ENCODE measurements at places on chromosomes 4 and X. TPM values are rescaled to one million over a fixed set of nuclear protein-coding genes. Genes with fewer than 3 reads are reported as not detected.
A peak's percentile ranks its signal among the peaks of the same experiment; 100 is the strongest.

DNA sequence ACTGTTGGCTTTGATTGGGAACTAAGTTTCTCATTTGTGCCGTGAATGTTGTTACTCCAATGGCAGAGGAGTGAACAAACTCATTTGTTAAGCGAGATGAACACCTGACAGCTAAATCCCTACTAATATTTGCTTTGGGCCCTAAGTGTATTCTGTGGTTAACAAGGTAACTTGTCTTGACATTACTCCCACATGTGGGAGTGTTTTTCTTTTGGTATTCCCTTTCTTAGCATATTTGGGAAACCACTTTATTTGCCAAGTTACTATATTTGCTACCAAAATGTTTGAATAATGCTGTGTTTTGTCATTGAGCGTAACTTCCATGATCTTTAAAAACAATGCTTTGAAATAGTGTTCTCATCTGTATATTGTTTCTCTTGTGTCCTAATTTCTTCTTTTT lies 82.5 kb downstream of the ARHGAP10 start:
- DNase-seq = no peak
- no peak overlapping the region for H3K4me3 ChIP-seq
- no peak overlapping the region for H3K27ac ChIP-seq
- H3K27me3 ChIP-seq = no peaks in the 10 kb centered on the region
- no peaks in the 10 kb centered on the region for H3K36me3 ChIP-seq
- peaks cover 14% of the 10 kb centered on the region for H3K4me1 ChIP-seq

DNA sequence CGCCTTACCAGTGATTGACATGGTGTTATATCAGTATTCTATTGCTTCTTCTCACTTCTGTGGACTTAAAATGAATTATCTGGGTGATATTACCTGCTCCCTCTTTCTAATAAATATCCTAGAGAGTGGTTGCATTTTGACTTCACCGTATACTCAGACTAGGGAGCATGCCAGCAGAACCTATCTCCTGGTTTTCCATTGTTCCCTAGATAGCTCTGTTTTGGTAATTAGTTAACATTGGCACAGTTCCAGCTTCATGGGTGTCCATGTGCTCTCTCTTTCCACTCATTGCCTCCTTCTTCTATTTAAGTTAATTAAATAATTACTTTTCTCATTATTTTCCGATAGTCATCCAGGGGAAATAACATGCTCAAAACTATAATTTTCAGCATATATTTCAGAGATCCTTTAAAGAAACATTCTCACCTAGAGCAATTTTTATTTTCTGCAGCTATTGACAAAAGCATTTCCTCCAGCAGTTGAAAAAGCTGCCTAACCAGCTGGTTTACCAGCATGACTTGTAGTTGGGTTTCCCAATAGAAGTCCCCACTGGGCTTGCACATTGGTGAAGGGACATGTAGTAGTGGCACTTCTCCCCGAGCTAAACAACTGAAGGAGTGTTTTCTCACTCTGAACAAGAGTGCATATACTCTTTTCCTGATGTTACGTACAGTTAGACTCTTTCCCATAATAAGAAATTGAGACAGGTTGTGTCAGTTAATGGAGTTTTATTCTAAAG lies 27.9 kb upstream of the PAPSS1 start:
- H3K36me3 ChIP-seq = no peaks in the 10 kb centered on the region
- DNase-seq = no peak
- H3K4me3 ChIP-seq = no peak overlapping the region
- no peaks in the 10 kb centered on the region for H3K4me1 ChIP-seq
- H3K27me3 ChIP-seq = no peaks in the 10 kb centered on the region

DNA sequence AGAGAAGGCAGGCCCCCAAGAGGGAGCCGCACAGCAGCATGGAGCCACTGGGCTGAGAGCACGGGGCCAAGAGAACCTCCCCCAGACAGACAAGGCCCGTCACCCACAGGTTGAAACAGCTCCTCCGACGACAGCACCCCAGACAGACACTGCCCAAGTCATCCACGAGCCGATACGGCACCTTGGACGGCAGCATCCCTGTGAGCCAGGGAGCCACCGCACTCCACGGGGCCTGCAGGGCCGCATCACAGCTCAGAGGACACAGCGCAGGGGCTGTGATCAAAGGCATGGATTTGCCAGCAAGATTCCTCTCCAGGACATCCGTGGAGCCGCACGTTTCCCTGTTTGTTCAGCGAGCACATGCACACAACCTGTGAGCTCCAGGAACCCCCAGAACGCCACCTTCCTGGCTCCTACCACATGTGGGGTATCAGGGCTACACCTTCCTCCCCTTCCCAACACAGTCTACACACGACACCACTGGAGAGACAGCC lies 3.9 kb downstream of the CTBP1 start:
- peak; percentile 32 for DNase-seq
- H3K36me3 ChIP-seq = peaks cover 8% of the 10 kb centered on the region
- H3K27me3 ChIP-seq = no peaks in the 10 kb centered on the region
- H3K27ac ChIP-seq = no peak overlapping the region
- peaks cover 4% of the 10 kb centered on the region for H3K4me1 ChIP-seq

DNA sequence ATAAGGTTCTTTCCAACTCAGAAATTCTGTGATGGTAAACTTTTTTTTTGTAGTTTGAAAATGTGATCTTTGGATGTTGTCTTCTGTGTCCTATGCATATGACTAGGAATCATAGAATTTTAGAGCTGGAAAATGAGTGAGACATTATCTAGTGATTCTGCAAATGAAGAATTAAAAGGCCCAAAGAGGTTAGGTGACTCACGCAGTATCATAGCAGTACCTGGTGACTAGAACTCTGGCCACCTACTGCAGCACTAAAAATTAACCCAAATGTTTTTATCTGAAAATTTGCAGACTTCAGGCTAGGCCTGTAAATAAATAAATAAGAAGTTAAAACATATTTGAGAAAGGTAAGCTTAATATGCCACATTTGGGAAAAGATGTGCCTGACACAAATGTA lies 52.8 kb downstream of the NFKB1 start:
- no peaks in the 10 kb centered on the region for H3K36me3 ChIP-seq
- H3K4me3 ChIP-seq = no peak overlapping the region
- DNase-seq = no peak
- peaks cover 7% of the 10 kb centered on the region for H3K4me1 ChIP-seq
- H3K27me3 ChIP-seq = no peaks in the 10 kb centered on the region

Gene LONRF3
- 3.1 TPM for total RNA-seq

All from endodermal cell (in vitro differentiated cells).